Central memory CD4-positive, alpha-beta T cell (primary cell): ENCODE measurements at places on chromosomes 3 and 15.

DNA sequence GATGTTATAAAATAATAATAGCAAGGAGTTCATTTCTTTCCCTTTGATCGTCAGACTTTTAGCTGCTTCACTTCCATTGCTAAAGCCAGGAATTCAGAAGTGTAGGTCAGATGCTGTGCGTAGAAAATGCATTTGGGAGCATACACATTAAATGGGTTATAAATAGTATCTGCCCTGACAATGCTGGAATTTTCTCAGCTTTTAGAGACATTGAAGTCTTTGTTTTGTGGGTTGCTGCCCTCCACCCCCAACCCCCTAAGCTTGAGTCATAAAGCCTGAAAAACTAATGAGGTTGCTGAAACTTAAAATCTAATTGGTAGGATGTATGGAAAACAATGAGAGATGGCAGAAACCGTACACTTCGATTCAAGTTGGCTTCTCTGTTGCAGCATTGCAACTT, 81.9 kb downstream of the MITF start:
- DNase-seq, result no peak

DNA sequence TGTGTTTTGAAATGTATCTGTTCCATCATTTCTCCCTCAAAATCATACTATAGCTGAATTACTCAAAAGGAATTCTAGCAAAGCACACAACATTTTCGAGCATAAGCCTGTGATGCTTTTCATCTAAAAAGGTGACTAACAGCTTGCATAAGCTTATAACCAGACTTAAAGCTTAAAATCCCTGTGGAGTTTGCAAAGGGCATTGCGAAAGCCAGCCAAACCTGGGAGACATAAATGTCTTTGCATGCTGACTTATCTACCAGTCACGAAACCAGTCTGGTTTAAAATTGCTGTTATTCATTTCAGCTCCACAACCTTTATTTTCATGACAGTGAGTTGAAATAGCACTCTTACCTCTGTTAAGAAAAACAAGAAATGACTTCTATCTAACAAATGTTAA, 35.6 kb upstream of the LIPC start:
- no peak for DNase-seq

DNA sequence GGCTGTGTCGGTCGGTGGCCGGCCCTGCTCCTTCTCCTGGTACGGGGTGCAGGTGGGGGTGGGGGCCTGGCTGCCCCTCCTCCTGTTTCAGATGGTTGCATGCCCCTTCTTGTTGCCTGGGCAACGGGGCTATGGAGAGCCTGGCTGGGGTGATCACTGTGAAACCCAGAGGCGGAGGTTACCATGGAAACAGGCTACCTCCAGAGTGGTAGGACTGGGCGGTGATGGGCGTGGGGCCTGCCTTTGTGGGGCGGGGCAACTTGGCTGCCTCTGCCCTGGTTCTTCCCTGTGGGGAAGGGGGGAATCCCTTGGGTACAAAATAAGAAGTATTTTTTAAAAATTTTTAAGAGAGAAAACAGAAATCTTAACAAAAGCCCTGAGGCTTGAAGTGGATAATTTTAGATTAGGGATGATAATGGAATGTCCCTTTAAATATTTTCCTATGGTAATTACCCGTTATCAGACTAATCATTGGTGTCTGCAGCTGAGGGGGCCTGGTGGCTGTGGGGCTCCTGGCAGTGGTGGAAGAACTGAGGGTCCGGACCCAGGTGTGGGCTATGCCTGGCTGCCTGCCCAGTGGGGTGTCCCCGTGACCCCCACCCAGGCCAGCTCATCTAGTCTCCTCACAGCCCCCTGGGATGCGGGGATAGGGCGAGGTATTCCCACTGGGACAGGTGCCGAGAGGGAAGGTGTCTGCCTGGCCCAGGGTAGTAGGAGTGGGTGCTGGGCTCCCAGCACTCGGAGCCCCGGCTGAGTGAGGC, 32.5 kb downstream of the PLXNA1 start:
- no peak for DNase-seq

DNA sequence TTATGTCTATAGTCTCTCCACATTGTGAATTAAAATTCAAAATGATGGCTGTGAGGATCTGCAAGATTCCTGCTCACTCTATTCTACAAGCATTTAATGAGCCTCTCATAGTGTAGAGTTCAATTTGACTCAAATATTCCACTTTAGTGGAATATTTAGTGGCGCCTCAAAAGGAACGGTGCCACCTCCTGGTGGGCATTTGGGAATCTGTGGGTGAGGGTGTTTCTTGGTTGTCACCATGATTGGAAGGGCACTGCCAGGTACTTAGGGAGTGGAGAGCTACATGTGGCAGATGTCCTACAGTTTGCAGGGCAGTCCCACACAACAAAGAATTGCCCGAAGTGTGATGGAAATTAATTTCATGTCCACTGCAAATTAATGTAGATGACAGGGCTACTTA, 21.5 kb upstream of the KCNMB3 start:
- DNase-seq, result no peak

- DNase-seq, result peak; percentile 65
Measured at GRCh38 chr3:18425641-18426257, 610 bp upstream of the SATB1 start.

DNA sequence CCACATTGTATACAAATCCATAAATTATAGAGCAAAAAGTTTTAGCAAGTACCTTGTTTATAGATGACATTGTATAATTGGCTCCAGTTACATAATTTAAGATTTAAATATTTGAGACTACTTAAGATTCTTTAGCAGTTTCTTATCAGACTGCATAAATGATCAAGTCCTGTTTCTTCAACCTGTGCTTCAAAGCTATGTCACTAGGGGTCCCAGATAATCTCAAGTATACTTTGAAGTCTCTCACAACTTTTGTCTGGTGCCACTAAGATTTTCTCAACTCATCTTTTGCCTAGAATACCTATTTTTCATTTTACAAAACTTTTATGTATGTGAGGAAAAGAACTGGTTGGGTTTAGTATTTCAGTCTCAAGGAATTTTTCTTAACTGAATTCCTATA, 205.5 kb downstream of the STAG1 start:
- no peak for DNase-seq

- DNase-seq, result no peak
Measured at GRCh38 chr3:17292556-17292955, 407.8 kb downstream of the PLCL2 start.

GRCh38 chr3:121836064-121836463, 1.1 kb downstream of the EAF2 start:
- no peak for DNase-seq

DNA sequence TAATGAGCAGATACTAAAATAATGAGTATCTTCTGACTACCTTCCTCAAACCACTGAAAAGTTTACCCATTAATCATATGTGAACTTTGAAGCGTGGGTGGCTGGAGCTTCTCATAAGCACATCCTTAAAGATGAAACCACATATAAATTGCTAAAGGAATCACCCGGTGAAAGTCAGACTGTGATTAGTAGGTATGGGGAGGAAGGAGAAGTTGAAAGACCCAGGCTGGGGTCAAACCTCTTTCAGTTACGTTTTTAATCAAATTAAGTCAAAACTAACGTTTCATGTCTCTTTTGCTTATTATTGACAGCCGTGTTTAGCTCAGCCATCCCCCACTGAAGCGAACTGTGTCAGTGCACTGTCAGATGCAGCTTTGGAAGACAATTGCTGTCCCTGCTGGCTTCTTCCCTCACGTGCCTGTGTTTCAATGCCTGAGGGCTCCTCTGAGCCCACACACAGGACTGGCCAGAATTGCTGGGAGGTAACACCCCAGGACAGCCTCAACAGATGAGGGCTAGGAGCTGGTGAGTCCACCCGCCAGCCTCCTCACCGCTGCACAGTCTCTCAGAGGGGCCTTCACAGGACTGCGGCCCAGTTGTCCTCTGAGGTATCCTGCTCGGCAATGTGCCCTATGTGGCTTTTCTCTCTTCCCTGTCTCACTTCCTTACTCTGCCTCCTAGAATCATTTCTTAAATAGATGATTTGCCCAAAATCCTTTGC, 29.3 kb upstream of the SH3BP5 start:
- DNase-seq, result no peak

DNA sequence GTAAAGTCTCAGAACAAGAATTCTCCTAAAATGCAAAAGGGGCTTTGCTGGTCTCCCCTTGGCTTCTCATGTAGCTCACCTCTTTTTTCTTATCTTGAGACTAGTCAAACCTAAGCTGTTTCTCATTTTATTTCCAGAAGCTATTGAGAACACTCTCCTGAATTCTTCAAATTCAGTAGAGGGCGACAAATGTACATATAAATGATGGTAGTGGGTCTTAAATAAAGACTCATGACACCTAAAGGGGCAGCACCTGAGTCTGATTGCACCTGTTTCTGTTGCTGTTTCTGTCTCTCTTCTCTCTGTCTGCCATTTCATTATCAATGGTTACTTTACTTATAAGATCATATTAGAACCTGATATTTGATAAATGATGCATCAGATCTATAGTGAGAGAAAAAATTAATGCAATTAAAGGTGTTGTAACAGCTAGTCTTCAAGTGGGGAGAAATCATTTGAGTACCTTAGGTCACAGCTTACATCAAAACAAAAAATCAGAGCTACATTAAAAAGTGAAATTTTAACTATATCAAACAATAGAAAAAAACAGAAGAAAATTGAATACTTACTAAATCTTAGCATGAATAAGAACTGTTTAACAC, 7.0 kb downstream of the ADIPOQ start:
- peak; percentile 59 for DNase-seq

DNA sequence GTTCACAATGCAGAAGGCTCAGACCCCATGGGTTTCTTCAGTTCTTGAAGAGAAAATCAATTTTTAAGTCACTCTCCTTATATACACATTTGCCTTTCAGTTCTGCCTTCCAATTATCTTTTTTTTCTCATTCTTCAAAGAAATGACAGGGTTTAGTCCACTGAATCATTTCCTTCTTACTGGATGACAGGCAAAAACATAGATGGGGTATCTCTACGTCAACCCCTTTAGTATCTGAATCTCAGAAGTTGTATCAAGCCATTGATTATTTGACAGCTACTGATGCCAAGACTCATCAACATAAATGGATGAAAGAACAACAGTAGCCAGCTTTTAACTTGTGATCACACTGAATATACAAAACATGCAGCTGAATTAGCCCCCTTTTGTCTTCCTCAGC, 6.5 kb downstream of the ATOSA start:
- DNase-seq, result no peak

DNA sequence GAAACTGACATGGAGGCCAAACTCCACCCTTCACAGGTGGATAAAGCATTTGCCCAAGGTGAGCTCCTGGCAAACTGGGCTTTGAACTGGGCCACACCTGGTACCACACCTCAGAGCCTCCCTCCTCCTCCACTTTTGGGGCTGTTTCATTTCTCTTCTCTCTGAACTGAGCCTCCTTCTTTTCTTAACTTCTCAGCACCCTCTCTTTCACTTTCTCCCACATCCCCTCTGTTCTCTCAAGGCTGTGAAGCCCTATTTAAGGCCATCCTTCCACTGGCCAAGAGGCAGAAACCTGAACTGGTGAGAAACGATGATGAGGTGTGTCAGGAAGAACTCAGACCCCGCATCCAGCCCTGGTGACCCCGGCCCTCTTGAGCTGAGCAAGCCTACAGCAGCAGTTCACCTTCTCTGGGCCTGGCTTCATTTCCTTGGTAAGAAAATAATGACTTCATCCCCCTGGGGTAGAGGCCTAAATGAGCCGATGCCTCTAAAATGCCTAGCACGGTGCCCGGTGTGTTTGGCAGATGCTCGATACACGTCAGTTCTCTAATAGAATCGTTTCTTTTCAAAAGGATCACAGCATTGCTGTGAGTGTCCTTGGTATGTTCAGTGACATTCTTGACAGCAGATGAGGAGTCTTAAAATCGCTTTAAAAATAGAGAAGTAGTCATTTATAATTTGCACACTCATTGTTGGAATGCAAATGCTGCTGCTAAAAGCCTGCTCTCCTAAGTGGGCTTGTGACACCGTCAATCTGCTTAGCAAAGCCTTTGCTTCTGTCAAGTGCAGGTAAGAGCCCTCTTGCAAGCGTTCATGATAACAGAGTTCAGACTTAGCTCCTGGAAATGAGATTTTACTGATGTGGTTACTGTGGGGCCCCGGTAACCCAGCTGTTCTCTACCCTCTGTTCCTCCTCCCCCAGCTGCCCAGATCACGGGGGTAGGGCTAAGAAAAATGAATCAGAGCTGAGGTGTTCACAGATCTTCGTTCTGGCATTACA, 97.7 kb upstream of the ATP2B2 start:
- DNase-seq, result peak; percentile 78

DNA sequence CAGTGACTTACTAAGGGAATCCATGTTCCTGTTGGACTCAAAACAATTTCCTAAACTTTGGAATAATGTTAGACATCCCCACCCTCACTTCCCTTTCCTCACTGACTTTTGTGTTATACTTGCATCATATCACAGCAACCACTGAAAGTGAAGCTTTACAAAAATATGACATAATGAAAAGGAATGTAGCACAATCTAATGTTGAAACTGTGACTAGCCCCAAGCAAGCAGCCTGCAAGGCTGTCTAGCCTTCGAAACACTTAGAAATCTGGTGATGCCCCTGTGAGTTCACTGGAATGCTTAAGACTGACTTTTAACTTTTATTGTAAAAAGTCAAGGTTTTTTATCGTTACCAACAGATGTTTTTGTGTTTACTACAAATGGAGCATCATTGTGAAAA, 203.7 kb upstream of the ZNF385D start:
- DNase-seq, result no peak

- DNase-seq, result no peak
Measured at GRCh38 chr15:98946301-98947255, 61.0 kb downstream of the PGPEP1L start.

- no peak for DNase-seq
Measured at GRCh38 chr15:75577401-75578172, 1.5 kb downstream of the PTPN9 start.

GRCh38 chr3:15346516-15346915, 14.1 kb upstream of the SH3BP5 start:
- no peak for DNase-seq

- DNase-seq, result no peak
Measured at GRCh38 chr3:165526367-165526766, 310.9 kb downstream of the BCHE start.

DNA sequence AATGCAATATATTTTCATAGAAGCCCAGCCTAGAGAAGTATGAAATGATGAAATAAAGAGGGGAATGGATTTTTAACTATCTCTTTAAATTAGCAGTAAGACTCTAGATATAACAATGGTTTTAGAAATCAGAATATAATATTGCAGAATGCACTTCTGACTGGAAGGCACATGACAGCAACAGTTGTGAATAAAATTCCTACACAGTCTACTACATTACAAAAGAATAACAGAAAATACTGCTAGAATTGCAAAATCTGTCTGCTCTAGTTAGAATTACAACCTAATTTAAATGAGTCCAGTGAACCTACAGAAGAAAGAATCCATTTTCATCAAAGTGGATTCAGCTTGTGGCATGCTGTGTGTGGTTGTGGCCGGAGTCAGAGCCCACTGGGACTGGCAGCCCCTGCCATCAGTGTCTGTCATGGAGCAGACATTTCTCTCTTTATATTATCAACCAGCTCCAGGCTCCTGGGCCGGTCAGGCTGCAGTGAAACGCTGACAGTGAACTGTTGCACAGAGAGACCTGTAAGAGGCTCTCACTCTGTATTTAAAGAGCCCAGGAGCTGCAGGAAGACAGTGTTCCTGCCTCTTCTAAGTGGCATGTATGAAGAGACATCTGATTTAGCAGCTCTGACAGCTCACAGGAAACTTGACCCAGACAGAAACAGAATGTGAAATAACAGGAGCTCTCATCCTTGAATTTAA, 1523.8 kb upstream of the CADM2 start:
- DNase-seq, result no peak

- DNase-seq, result no peak
Measured at GRCh38 chr3:8712908-8713255, 20.7 kb upstream of the CAV3 start.
